ENCODE measurements at places on chromosomes 7 and 10.

GRCh38 chr10:14687340-14687739, 87.4 kb downstream of the FAM107B start:
- DNase-seq, result no peak

GRCh38 chr10:78605800-78606350, 462.9 kb upstream of the ZMIZ1 start:
- no peak for DNase-seq

GRCh38 chr7:115707258-115708012, 323.1 kb downstream of the TFEC start:
- DNase-seq, result no peak

- DNase-seq, result no peak
Observed at GRCh38 chr10:42744134-42744701, 38.4 kb upstream of the BMS1 start.

DNA sequence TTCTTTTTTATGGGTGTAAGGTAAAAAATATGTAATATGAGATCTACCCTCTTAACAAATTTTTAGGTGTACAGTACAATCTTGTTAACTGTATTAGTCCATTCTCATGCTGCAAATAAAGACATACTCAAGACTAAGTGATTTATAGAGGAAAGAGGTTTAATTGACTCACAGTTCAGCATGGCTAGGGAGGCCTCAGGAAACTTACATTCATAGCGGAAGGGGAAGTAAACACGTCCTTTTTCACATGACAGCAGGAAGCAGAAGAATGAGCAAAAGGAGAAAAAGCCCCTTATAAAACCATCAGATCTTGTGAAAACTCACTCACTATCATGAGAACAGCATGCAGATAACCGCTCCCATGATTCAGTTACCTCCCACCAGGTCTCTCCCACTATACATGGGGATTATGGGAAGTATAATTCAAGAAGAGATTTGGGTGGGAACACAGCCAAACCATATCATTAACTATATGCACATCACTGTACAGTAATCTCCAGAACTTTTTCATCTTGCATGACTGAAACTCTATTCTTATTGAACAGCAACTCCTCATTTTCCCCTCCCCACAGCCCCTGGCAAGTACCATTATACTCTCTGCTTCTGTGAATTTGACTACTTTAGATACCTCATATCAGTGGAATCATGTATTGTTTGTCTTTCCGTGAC, 127.4 kb downstream of the WNT2 start:
- DNase-seq, result no peak

- DNase-seq, result no peak
Observed at GRCh38 chr7:26188957-26189541, 11.5 kb downstream of the HNRNPA2B1 start.

DNA sequence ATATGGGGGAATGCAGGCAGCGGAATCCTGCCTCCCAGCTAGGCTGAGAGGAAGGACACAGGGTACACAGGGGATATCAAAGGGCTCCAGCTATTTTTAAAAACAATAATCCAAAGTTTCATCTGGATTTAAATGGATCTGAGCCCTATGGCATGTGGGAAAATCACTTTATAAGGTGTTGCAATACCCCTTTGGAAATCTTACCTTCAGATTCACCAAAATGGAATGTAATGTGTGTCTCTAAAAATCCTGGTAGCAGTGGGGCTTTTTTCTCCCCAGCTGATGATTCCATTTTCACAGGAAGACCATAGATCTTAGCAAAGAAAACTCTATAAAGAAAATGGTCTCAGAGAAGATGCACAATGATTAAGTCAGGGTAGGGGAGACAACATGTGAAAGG, 722.2 kb downstream of the PARD3 start:
- DNase-seq, result no peak

DNA sequence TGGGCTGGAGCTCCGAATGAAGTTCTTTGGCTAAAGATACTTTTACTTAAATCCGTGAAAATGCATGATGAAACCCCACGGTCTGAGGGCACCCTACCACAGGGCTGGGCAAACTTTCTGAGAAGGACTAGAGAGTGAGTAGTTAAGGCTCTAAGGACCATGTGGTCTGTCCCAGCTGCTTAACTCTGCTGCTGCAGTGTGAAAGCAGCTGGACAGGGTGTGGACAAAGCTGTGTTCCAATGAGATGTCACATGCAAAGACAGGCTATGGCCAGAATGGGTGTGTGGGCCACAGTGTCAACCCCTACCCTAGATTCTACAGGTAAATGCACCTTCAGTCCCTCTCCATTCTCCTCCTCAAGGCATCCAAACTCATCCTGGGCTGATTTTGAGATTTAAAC, 18.8 kb downstream of the PDIA4 start:
- DNase-seq, result no peak

- no peak for DNase-seq
Observed at GRCh38 chr10:114987995-114988394, 50.0 kb downstream of the TRUB1 start.

GRCh38 chr10:12592967-12593366, 243.6 kb downstream of the CAMK1D start:
- no peak for DNase-seq

DNA sequence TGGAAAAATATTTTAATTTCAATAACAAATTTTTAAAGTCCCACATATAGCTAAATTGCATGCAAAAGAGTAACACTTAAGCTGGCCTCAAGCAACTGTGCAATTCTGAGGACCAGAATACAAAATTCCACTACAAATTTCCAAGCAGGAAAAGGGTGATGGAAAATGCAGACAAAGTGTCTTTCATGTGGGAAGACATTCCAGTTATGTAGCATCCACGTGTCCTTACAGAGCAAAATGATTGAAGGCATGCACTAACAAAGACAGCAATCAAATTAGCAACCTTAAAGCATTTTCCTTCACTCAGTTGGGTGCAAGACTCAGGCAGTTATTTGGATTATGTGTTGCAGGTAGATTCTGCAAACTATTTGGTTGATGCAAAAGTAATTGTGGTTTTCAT, 203.7 kb downstream of the HERPUD2 start:
- no peak for DNase-seq

DNA sequence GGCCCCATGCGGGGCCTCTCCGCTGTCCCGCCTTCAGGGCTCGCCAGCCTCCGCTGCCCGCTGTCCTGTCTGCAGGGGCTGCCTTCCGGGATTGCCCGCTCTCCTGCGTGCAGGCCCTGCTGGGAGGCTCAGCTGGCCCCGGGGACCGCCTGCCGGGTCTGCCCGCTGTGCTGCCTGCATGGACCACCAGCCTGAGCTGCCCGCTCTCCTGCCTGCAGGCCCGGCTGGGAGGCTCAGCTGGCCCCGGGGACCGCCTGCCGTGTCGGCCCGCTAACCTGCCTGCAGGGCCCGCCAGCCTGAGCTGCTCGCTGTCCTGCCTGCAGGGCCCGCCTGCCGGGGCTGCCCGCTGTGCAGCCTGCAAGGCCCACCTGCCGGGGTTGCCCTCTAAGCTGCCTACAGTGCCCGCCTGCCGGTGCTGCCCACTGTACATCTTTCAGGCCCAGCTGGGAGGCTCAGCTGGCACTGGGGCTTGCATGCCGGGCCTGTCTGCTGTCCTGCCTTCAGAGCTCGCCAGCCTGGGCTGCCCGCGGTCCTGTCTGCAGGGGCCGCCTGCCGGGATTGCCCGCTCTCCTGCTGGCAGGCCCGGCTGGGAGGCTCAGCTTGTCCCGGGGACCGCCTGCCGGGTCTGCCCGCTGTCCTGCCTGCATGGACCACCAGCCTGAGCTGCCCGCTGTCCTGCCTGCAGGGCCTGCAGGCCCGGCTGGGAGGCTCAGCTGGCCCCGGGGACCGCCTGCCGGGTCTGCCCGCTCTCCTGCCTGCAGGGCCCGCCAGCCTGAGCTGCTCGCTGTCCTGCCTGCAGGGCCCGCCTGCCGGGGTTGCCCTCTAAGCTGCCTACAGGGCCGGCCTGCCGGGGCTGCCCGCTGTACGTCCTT, 165.1 kb downstream of the GLRX3 start:
- DNase-seq, result peak; percentile 90

DNA sequence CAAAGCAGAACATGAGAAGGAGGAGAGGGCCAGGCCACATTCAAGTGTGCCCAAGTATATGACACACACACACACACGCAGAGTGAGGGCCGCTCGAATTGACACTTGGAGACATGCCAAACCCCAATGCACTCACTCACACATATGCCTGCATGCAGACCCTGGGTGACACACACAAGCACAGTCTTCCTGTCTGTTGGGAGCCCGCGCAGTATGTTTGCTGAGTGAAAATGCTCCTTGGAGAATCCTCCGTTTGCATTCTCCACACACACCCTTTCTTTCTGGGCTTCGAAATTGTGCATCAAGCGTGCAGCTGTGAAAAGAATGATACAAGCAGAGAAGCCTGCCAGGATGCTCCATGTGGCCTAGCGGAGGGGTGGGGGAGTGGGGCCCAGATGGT, 120.9 kb downstream of the PLXNA4 start:
- DNase-seq, result no peak

GRCh38 chr7:54813398-54813797, 54.4 kb upstream of the SEC61G start:
- DNase-seq, result peak; percentile 68

- DNase-seq, result no peak
Observed at GRCh38 chr10:77505431-77506334, 131.9 kb downstream of the KCNMA1 start.

DNA sequence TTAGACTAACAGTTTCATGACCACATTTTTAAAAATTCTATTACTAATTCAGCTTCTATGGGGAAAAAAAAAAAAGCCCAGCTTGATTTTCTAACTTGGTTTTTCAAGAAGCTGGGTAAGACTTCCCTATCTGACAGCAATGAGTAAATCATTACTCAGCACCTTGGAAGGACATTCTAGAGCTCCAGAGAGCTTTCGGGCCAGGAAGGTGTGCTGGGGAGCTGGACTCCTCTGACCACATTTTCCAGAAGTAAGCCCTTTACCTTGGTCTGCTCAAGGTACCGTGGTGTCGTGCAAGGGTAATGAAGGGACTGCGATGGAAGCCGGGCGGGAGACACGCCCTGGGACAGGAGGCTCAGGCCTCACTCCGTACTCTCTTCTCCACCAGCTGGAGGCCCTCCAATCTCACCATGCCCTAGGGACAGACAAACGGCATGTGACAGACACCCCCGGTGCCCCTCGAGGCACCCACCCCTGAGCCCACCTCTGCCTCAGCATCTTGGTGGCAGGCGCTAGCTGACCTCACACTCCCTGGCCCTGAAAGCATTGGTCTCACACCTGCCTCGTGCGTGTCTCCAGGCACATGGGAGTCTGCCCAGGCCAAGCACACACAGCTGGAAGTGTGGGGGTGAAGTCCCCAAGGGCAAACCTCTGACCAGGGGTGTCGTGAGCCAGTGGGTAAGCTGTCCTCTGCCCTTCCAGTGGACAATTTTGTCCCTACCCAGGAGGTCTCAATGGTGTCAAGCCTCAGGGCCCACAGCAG, 152.1 kb downstream of the OAT start:
- no peak for DNase-seq

Measured in psoas muscle (tissue), 8 donors.